ENCODE measurements at places on chromosomes 16 and 17. TPM values are rescaled to one million over a fixed set of nuclear protein-coding genes. Genes with fewer than 3 reads are reported as not detected.

Gene MT3
- not detected for total RNA-seq

Gene HIGD1B
- total RNA-seq, result not detected

Gene OR3A2
- total RNA-seq, result not detected

- DNase-seq, result peak; percentile 62
These were observed 11.2 kb downstream of the PIK3R5 start for GRCh38 chr17:8954339-8954738.

GRCh38 chr17:82490512-82491195 is 28.9 kb upstream of the FOXK2 start:
- peak; percentile 90 for DNase-seq

DNA sequence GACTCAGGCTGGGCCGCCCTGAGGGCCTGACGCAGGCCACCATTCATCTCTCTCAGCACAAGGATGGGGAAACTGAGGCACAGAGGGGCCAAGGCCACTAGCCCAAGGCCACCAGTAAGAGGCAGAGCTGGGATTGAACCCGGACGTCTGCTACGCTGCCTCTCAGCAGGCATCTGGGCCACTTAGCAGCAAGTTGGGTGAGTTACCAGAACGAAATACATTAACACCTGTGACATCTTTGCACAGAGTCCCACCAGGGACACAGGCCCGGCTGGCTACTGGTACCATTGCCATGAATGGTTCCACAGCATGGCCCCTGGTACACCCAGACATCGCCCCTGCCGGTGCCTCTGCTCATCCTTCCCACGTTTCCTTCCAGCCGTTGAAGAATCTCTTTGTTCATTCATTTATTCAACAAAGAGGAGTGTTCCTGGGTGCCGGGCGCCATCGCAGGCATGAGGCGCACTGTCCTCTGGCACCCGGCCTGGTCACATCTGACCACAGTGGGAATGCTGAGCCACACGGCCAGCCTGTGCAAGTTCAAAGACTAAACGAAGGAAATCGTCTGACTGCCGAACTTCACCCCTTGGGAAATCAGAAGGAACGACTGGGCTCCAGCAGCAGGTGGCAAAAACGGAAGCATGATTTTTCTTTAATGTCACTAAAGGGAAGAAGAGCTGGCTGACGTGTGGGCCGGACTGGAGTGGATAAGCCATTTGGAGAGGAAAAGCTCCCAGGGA is 7.4 kb upstream of the ZNF469 start:
- no peak for DNase-seq

- DNase-seq, result no peak
These were observed 36.8 kb upstream of the CES5A start for GRCh38 chr16:55912022-55912421.

- DNase-seq, result peak; percentile 45
These were observed 92.0 kb upstream of the CHMP6 start for GRCh38 chr17:80899402-80900268.

GRCh38 chr17:32330147-32330546 is 11.8 kb downstream of the C17orf75 start:
- DNase-seq, result no peak

GRCh38 chr17:5184288-5184687 is 7.4 kb downstream of the ZNF594 start:
- no peak for DNase-seq

DNA sequence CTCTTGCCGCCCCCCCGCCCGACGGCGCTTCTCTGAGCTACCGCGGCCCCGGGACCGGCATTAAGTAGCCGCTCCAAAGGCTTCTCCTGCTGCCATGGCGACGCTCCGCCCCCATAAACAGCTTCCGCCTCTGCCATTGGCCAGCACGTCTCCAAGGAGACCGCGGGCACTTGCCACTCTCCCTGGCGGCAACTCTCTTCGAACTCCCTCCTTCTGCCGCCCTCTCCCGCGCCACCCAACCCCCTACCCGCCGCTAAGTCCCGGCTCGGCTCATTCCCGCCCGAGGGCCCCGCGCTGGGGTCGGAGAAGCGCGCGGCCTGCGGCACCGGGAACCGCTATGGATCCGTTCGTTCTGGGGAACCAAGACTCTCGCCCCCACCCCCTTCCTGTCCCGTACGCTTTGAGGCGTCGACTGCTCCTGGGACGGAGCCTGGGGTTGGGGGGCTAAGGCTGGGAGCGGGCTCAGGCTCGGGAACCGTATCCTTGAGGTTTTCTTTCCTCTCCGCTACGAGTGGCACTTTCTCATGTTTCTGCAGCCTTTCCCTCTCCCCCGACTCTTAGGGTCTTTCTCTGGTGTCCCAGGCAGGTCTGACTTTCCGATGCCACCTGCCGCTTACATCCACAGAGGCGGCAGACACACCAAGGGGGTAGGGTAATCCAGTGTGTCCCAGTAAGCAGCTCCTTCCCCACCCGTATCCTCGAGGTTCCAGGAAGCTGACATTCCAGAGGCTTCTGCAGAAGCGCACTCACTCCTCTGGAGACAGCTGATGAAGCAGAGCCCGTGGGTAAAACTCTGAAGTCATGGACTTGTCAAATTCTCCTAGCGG is at the start of gene FOXJ1:
Gene FOXJ1, minus strand, starts transcription at position 34 of the 827 bp plus-strand sequence. CDS start 850 bp downstream, outside the sequence.
- DNase-seq, result peak; percentile 90

- DNase-seq, result peak; percentile 41
These were observed 18.0 kb upstream of the SLC16A5 start for GRCh38 chr17:75069783-75070182.

Measured in OCI-LY7 (cell line).